ENCODE measurements at places on chromosomes 3 and 15.

- no peak for DNase-seq
Observed at GRCh38 chr3:152054315-152054714, 180.9 kb downstream of the SUCNR1 start.

- DNase-seq, result no peak
Observed at GRCh38 chr3:44414517-44415090, 62.9 kb downstream of the ZNF445 start.

GRCh38 chr3:48696156-48696555 is 10.4 kb upstream of the NCKIPSD start:
- DNase-seq, result no peak

- DNase-seq, result no peak
Observed at GRCh38 chr3:9767418-9767817, 2.3 kb downstream of the CAMK1 start.

GRCh38 chr3:140298569-140299070 is 363.6 kb downstream of the CLSTN2 start:
- DNase-seq, result no peak

- DNase-seq, result no peak
Observed at GRCh38 chr3:14425581-14426304, 23.3 kb downstream of the SLC6A6 start.

DNA sequence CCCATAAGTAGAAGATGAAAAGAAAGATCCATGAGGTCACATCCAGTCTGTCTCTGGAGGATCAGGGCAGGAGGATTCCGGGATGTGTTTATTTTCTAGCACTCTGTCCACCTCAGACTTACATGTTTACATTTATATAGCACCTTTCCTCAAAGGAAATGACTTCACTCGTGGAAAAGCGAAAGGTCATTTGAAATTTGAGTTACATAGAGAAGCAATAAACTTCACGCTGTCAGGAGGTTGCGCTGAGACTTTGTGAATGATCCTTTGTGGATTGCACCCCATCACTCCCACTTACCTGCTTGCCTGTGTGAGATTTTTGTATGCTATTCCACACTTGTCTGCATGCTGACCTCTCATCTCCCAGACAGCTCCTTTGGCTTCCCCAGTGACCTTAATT is 540.5 kb downstream of the AGBL1 start:
- DNase-seq, result no peak

DNA sequence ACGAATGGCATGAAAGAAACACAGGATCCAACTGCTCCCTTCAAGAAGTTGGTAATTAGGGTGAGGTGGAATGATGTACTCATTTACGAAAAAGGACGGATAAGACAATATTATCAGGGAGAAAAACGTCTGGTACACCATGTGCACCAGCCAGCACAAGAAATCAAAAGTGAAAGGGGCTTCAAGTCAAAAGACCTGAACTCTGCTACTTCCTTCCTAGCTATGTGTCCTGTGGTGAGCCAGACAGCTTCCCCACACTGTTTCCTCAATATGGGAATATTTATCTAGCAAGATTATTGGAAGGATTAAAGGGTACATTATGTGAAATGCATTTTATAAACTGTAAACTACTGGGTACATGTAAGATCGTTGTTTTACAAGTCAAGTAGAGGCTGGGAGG is 33.9 kb downstream of the RAB27A start:
- DNase-seq, result no peak

GRCh38 chr15:99404454-99404853 is 153.2 kb downstream of the LRRC28 start:
- DNase-seq, result no peak

DNA sequence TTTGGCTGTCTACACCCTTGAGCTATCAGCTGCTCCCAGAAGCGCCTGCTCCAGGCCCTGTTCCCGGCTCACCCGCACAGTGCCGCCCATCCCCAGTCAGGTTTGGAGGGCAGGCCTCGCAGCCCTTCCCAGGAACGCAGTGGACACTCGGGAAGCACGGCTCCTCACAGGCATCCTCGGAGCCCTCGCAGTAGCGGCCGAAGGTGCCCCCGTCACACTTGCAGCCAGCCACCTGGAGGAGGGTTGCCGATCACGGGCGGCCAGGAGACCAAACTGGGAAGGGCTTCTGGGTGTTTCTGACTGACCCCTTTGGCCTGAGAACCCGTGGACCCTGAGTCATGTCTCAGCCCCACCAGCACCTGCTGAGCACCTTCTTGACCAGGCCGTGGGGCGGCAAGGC is 33.4 kb downstream of the MUC20 start:
- DNase-seq, result no peak

DNA sequence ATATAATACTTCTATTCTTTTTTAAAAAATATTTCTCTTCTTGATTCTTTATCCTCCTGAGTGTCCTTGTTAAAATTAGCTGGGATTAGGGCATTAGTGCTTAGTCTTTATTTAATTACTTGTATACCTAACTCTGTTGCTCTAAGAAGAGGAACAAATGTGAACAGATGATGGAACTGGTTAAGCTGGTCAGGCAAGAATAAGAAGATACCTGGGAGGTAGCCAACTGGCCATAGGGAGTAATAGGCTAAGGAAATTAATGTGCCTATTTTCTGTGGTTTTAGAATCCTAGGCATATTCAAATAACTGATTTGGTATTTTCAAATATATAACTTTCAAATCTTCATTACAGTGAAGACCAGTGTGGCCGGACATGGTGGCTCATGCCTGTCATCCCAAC is 54.4 kb downstream of the EIF3J start:
- DNase-seq, result no peak

GRCh38 chr3:87501076-87501475 is 224.7 kb upstream of the POU1F1 start:
- DNase-seq, result no peak

- DNase-seq, result no peak
Observed at GRCh38 chr15:39936187-39936586, 2.3 kb downstream of the EIF2AK4 start.

DNA sequence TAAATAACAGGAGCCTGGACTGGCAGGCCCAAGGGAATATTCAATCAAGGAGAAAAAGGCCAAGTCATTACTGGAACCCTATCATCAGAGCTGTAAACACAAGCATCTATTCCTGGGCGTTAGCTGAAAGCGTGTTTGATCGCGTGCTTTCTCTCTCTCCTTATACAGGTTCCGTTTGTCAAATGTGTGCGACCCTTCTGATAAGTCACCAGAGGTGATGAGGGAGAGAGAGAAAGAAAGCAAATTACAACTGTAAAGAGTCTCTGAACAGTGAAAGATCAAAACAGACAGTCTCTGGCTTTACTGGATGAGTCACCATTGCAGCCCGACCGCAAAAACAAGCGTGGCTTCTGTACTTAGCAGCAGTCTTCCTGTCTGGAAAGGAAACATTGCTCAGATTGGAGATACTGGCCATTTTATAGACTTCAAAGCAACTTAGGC is 39.5 kb upstream of the TPRG1 start:
- peak; percentile 57 for DNase-seq

DNA sequence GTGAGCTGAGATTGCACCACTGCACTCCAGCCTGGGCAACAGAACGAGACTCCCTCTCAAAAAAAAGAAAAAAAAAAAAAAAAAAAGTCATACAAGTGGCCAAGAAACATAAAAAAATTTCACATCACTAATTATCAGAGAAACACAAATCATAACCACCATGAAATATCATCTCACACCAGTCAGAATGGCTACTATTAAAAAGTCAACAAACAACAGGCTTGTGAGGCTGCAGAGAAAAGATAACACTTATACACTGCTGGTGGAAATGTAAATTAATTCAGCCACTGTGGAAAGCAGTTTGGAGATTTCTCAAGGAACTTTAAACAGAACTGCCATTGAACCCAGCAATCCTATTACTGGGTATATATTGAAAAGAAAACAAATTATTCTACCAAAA is 291.1 kb upstream of the MCTP2 start:
- no peak for DNase-seq

- no peak for DNase-seq
Observed at GRCh38 chr3:172082269-172082668, 42.9 kb downstream of the FNDC3B start.

- DNase-seq, result no peak
Observed at GRCh38 chr3:71732637-71733036, 7.4 kb upstream of the EIF4E3 start.
